ENCODE measurements at places on chromosomes 16 and 17.

DNA sequence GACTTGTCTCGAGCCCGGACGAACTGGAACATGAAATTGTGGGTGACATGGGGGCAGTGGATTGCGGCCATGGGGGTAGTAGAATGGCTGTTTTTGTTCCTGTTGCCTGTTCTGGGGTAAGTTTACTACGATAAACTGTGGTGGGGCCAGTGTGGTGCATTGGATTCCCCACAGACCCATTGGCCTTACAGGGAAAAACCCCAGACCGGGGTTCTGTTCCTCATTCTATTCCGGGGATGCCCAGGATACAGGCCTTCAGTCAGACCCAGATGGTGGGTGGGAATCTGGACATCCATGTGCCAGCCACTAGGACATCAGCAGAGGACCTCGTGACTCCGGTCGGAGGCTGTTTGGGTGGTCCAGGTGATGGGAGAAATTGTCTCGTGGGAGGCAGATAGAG is 88.1 kb downstream of the ABCC1 start:
- no peak for DNase-seq

DNA sequence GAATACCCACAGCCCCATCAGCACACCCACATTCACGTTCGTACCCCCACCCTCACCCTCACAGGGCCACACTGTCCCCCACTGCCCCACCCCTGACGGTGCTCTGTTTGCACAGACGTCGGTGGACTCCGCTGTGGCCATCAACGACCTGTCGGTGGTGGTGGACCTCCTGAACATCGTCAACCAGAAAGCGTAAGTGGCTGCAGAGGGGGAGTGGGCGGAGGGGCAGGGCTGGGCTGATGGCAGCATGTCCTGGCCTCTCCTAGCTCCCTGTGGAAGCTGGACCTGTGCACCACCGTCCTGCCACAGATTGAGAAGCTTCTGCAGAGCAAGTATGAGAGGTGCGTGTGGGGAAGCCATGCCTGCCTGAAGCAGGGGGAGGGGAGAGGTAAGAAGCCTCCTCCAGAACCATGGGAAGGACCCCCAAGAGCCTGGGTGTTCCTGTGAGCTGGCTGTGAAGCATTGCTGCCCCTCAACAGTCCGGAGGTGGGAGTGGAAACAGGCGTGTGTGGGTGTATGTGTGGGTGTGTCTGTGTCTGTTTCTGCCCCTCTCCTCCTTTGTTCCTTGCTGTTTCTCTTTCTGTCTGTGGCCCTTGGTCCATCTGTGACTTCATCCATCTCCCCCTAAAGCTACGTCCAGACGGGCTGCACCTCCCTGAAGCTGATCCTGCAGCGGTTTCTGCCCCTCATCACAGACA is 20.3 kb downstream of the KATNB1 start:
- no peak for DNase-seq

GRCh38 chr17:49101054-49101534 is 31.5 kb upstream of the B4GALNT2 start:
- DNase-seq = peak; percentile 29

DNA sequence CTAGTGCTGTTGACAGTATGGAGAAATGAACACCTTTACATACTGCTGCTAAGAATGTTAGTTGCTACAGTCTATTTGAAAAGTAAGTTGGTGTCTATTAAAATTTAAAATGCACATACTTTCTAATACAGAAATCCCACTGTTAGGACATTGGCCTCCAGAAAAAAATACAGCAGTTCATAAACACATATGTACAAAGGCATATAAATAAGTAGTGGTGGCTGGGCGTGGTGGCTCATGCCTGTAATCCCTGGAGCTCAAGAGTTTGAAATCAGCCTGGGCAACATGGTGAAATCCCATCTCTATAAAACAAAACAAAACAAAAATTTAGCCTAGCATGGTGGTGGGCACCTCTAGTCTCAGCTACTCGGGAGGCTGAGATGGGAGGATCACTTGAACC is 13.1 kb downstream of the DCAF7 start:
- no peak for DNase-seq

GRCh38 chr16:82013139-82013538 is 1.9 kb upstream of the SDR42E1 start:
- no peak for DNase-seq

DNA sequence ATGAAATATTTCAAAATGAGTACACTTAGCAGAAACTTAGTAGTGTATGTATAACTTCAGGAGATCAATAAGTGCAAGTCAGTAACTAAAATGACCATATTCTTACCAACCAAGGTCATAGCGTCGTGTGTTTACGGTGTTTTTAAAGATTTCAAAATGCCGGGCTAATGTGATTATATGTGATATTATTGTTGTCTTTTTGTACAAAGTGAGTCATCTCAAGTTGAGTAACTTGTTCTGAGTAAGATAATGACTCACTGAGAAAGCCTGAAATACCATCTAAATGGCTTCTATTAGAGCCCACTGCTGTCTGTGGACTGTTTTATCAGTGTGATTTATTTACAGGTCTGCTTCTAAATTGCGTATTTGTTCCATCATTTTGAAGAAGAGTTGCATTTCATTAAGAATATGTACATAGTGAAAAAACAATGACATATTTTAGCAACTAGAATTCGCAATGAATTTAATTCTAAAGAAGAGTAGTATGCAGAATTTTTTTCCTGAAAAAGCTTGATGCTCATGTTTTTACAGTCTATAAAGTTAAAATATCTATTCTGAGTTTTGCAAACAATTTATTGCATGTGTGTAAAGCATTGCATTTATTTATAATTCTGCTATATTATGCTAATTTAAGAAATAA is 12.7 kb downstream of the KRT12 start:
- no peak for DNase-seq

GRCh38 chr17:6011206-6011605 is 59.0 kb upstream of the WSCD1 start:
- DNase-seq = no peak

DNA sequence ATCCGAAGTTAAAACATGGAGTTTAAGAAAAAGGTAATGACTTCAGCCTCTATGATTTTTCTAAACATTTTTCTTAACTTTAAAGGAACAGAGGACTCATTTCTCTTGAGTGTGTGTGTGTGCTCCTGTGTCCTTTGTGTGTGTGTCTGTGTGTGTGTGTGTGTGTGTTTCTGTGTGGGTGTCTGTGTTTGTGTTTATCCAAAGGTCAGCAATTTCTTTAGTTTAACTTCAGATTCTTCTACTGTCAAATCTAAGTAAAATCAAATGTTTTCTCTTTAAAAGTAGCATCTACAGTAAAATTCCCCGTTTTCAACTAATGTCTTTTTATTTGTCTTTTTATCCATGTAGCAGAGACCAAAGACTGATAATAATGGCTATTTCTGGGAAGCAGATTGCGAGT is 31.8 kb downstream of the HSBP1 start:
- DNase-seq = no peak

- DNase-seq = no peak
Measured at GRCh38 chr16:56777001-56777400, 47.1 kb downstream of the NUP93 start.

- DNase-seq = no peak
Measured at GRCh38 chr17:59752446-59752845, 45.0 kb downstream of the VMP1 start.

DNA sequence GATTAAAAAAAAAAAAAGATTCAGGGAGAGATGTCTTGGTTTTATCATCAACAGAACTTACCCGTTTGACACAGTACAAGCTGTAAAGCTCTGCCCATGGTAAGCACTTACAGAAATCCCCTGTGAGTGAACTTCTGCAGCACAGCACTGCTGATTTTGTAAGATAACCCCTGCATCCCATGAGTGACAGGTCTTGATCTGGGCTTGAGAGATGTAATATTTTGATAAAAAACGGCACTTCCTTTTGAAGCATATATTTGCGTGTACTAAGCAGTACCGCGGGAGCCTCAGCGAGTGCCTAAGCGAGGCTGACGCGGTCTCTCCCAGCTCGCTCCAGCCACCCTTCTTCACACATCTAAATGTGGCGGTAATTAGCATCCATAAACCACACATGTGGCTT is 50.5 kb downstream of the IKZF3 start:
- no peak for DNase-seq

GRCh38 chr17:36722903-36723263 is 121.5 kb downstream of the MRM1 start:
- DNase-seq = no peak
